ENCODE measurements at places on chromosomes 16 and 17. TPM values are rescaled to one million over a fixed set of nuclear protein-coding genes. Genes with fewer than 3 reads are reported as not detected.

Gene ADAMTS18
- total RNA-seq: 6.7 TPM

DNA sequence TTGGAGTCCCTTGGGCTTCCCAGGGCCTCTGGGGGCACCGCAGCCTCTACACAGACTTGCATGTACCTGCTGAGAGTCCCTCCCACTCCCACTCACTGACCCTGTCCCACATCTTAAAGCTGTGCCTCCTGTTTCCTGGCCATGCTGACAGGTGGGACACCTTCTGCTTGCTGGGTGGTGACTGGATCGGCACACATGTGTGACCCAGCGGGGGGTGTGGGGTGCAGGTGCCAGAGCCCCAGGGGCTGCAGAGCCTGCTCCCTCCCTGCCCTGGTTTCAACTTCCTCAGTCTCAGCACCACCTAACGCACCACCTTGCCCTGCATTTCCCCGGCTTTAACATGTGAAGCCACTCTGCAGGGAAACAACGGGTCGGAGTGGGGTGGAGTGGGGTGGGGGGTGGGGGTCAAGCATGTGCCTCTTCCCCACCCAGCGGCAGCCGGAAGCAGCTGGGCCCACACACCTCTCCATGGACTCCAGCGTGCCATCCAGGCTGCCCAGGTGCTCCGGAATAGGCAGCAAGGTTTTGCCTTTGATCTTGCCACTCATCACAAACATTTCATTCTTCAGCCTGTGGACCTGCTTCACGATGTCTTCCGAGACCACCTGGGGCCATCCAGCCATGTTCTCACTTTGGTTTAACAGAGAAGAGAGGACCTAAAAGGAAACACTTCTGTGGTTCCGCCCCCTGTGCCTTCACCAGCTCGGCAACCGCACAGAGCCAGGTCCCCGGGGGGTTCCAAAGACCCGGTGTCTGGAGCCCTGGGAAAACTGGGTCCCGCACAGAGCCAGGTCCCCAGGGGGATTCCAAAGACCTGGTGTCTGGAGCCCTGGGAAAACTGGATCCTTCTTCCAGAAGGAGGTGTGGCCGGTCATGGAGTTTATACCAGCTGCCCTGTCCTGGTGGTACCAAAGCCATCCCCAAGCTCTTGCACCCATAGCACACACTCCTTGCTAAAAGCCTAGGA, 4.7 kb downstream of the DNAH17 start:
- DNase-seq: no peak

- DNase-seq: no peak
These were observed 8.1 kb upstream of the CXCL16 start for GRCh38 chr17:4747847-4748246.

DNA sequence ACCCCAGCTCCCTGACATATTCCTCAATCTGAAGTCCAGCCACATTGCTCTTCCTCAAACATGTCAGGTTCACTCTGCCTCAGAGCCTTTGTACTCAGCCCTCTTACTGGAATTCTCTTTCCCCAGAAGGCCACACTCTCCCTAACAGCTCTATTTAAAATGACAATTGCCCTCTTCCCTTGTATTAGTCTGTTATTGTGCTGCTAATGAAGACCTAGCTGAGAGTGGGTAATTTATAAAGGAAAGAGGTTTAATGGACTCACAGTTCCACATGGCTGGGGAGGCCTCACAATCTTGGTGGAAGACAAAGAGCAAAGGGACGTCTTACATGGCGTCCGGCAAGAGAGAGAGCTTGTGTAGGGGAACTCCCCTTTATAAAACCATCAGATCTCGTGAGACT, 46.0 kb downstream of the HS3ST2 start:
- no peak for DNase-seq

- no peak for DNase-seq
These were observed 188.0 kb downstream of the ENGASE start for GRCh38 chr17:79262624-79263023.

DNA sequence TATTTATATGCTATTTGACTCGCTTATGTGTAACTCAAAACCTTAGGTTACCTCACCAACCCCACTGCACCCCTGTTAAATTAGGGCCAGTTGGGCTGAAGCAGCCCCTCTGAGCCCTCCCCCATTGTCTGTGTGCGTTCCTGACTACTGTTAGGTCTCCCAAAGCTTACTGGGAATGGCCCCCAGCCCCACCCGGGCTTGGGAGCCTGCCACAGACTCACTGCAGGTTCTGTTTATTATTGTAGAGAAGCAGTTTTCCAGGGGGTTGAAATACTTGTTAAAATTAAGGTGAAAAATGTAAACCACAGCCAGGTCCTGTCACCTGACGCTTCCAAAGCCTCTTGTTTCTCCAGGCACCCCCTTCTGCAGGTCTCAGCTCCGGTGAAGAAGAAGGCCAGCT, 151.7 kb downstream of the FOXL1 start:
- DNase-seq: no peak
